CD4-positive, alpha-beta T cell (primary cell): ENCODE measurements at places on chromosomes 2 and 18. TPM values are rescaled to one million over a fixed set of nuclear protein-coding genes. Genes with fewer than 3 reads are reported as not detected.

GRCh38 chr2:201956361-201956760, 77.3 kb upstream of the FZD7 start:
- H3K4me1 ChIP-seq = no peaks in the 10 kb centered on the region
- H3K27ac ChIP-seq = no peak overlapping the region
- H3K4me3 ChIP-seq = no peak overlapping the region
- no peaks in the 10 kb centered on the region for H3K27me3 ChIP-seq
- no peak for DNase-seq

Gene MDH1B
- 0.31 TPM for total RNA-seq

Gene IGFBP5
- not detected for total RNA-seq

DNA sequence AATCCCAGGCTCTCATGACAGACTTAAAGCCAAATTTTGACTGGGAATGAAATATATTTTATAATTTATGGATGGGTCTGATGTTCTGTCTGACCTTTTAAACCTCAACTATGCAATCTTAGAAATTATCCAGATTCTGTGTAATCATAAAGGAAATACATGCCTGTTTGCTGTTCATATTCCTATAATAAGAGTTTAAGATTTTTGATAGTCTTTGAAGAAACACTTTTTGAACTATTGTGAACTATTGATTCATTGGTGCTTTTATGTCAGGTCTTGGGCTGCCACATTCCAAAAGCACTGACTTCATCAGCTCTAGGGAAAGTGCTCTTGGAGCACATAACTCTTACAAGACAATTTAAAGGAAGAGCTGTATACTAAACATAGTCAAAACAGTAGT, 64.2 kb downstream of the CCDC150 start:
- no peaks in the 10 kb centered on the region for H3K27me3 ChIP-seq
- DNase-seq = no peak
- H3K4me1 ChIP-seq = no peaks in the 10 kb centered on the region
- H3K36me3 ChIP-seq = no peaks in the 10 kb centered on the region

GRCh38 chr2:135965756-135966155, 19.7 kb downstream of the DARS1 start:
- no peak overlapping the region for H3K27ac ChIP-seq
- peaks cover 16% of the 10 kb centered on the region for H3K4me1 ChIP-seq
- no peaks in the 10 kb centered on the region for H3K27me3 ChIP-seq

GRCh38 chr2:83459456-83459855, 999.6 kb downstream of the SUCLG1 start:
- no peaks in the 10 kb centered on the region for H3K4me1 ChIP-seq
- no peak overlapping the region for H3K4me3 ChIP-seq
- no peaks in the 10 kb centered on the region for H3K36me3 ChIP-seq
- no peaks in the 10 kb centered on the region for H3K27me3 ChIP-seq
- no peak overlapping the region for H3K27ac ChIP-seq
- no peak for DNase-seq

Gene ANO7
- total RNA-seq = 0.25 TPM

DNA sequence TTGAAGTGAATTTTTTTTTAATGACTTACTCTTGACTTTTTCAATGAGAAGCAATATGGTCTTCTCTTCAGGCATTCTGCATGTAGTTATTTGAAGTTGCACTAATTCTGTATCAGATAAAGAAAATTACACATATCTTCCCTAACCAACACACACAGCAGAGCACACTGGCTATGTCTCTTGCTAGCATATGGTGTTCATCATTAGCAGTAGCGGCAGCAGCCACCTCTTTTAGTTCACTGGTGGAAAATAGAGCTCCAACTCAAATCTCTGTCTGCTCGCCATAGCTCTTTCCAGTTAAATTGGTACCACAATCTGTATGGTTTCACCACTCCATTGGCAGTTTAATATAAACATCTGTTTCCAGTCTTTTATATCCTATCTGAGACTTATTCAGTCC, 278.1 kb upstream of the ZEB2 start:
- DNase-seq = no peak
- H3K4me1 ChIP-seq = no peaks in the 10 kb centered on the region
- no peak overlapping the region for H3K27ac ChIP-seq
- H3K27me3 ChIP-seq = no peaks in the 10 kb centered on the region
- no peaks in the 10 kb centered on the region for H3K36me3 ChIP-seq

GRCh38 chr2:181438261-181438660, 18.9 kb upstream of the ITGA4 start:
- no peak overlapping the region for H3K27ac ChIP-seq
- no peaks in the 10 kb centered on the region for H3K27me3 ChIP-seq
- no peaks in the 10 kb centered on the region for H3K36me3 ChIP-seq
- no peaks in the 10 kb centered on the region for H3K4me1 ChIP-seq
- no peak overlapping the region for H3K4me3 ChIP-seq
- DNase-seq = peak; percentile 47

Gene FBLN7
- total RNA-seq = 27.2 TPM

- no peak overlapping the region for H3K27ac ChIP-seq
- H3K4me1 ChIP-seq = no peaks in the 10 kb centered on the region
- no peaks in the 10 kb centered on the region for H3K36me3 ChIP-seq
- no peaks in the 10 kb centered on the region for H3K27me3 ChIP-seq
- no peak overlapping the region for H3K4me3 ChIP-seq
- no peak for DNase-seq
These were observed 19.6 kb upstream of the KCNG3 start for GRCh38 chr2:42513252-42513918.

- no peaks in the 10 kb centered on the region for H3K36me3 ChIP-seq
- H3K27me3 ChIP-seq = no peaks in the 10 kb centered on the region
- no peak overlapping the region for H3K27ac ChIP-seq
These were observed 17.0 kb downstream of the RRM2 start for GRCh38 chr2:10139536-10139935.

GRCh38 chr2:27756091-27756490, 15.4 kb upstream of the MRPL33 start:
- H3K27ac ChIP-seq = no peak overlapping the region
- H3K4me3 ChIP-seq = no peak overlapping the region
- H3K27me3 ChIP-seq = peaks cover 14% of the 10 kb centered on the region
- peaks cover 2% of the 10 kb centered on the region for H3K4me1 ChIP-seq
- H3K36me3 ChIP-seq = no peaks in the 10 kb centered on the region

- no peak overlapping the region for H3K4me3 ChIP-seq
- no peaks in the 10 kb centered on the region for H3K27me3 ChIP-seq
- no peak overlapping the region for H3K27ac ChIP-seq
- H3K36me3 ChIP-seq = no peaks in the 10 kb centered on the region
These were observed 8.2 kb downstream of the MAPRE2 start for GRCh38 chr18:35049111-35050027.

Gene SERPINB11
- total RNA-seq = not detected

Gene ZEB2
- total RNA-seq = 13.4 TPM

- no peak for DNase-seq
- no peak overlapping the region for H3K4me3 ChIP-seq
- no peaks in the 10 kb centered on the region for H3K27me3 ChIP-seq
- H3K4me1 ChIP-seq = no peaks in the 10 kb centered on the region
- H3K27ac ChIP-seq = no peak overlapping the region
These were observed 46.4 kb upstream of the CDH20 start for GRCh38 chr18:61286867-61287266.

GRCh38 chr2:223918671-223919134, 26.4 kb downstream of the WDFY1 start:
- no peak for DNase-seq
- H3K36me3 ChIP-seq = peaks cover 26% of the 10 kb centered on the region
- H3K4me1 ChIP-seq = no peaks in the 10 kb centered on the region
- no peak overlapping the region for H3K4me3 ChIP-seq

DNA sequence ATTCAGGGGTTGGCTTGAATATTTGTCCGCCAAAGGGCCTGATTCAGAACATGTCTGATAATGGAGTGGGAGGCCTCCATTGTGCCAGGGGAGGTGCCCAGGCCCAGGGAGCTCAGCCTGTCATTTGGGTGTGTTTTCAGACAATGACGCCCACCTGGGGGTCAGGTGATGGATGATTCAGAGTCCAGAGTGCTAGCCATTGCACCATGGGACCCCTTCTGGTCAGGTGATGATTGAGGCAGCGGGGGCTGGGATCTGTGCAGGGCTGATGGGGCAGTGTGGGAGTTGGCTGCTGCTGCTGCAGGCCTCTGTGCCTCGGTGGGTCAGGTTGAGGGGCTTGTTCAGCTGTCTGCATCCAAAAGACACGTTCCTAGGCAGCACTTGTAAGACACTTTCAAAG, 8.3 kb upstream of the ARHGEF4 start:
- H3K4me3 ChIP-seq = no peak overlapping the region
- H3K27me3 ChIP-seq = no peaks in the 10 kb centered on the region
- peaks cover 18% of the 10 kb centered on the region for H3K4me1 ChIP-seq
- DNase-seq = no peak

GRCh38 chr2:109322641-109323040, 193.6 kb downstream of the SH3RF3 start:
- H3K27me3 ChIP-seq = no peaks in the 10 kb centered on the region
- DNase-seq = no peak
- H3K36me3 ChIP-seq = no peaks in the 10 kb centered on the region

Gene HEATR5B
- 23.9 TPM for total RNA-seq

DNA sequence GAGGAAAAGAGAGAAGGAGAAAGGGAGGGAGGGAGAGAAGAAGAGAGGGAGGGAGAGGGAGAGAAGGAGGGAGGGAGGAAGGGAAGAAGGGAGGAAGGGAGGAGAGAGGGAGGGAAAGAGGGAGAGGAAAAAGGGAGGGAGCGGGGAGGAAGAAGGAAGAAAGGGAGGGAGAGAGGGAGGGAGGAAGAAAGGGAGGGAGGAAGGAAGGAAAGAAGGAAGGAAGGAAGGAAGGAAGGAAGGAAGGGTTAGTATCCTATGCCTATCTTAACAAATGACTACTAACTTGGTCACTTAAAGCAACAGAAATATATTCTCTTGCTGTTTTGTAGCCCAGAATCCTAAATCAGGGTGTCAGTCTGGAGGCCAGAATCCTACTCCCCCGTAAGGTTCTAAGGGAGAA, 52.1 kb downstream of the CMPK2 start:
- peaks cover 4% of the 10 kb centered on the region for H3K27me3 ChIP-seq
- DNase-seq = no peak
- no peak overlapping the region for H3K4me3 ChIP-seq
- H3K27ac ChIP-seq = no peak overlapping the region

DNA sequence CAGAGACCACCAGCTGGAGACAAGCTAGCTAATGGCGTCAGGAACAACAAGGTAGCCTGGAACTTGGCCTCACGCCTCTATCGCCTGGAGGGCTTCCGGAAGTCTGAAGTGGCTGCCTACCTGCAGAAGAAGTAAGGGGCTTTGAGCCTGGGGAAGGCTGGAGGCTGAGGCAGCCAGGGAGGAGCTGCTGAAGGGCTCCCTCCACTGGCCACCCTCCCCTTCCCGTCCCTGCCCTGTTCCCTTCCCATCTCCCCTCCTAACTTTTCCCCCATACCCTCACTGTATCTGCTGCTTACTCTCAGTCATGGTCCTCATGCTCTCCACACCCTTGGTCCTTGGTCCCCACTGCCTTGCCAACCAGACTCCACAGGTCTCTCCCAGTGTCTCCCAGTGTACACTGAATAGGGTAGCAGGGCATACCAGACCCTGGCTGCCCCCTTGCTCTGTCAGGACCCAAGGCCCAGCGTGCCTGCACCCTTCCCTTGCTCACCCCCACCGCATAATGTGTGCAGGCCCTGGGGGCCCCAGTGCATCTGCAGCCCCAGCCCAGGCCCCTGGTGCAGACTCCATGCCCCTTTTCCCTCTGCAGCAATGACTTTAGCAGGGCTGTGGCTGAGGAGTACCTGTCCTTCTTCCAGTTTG, 18.8 kb downstream of the PSD4 start:
- peaks cover 10% of the 10 kb centered on the region for H3K4me1 ChIP-seq
- H3K27ac ChIP-seq = no peak overlapping the region
- no peak overlapping the region for H3K4me3 ChIP-seq
- peaks cover 91% of the 10 kb centered on the region for H3K36me3 ChIP-seq

DNA sequence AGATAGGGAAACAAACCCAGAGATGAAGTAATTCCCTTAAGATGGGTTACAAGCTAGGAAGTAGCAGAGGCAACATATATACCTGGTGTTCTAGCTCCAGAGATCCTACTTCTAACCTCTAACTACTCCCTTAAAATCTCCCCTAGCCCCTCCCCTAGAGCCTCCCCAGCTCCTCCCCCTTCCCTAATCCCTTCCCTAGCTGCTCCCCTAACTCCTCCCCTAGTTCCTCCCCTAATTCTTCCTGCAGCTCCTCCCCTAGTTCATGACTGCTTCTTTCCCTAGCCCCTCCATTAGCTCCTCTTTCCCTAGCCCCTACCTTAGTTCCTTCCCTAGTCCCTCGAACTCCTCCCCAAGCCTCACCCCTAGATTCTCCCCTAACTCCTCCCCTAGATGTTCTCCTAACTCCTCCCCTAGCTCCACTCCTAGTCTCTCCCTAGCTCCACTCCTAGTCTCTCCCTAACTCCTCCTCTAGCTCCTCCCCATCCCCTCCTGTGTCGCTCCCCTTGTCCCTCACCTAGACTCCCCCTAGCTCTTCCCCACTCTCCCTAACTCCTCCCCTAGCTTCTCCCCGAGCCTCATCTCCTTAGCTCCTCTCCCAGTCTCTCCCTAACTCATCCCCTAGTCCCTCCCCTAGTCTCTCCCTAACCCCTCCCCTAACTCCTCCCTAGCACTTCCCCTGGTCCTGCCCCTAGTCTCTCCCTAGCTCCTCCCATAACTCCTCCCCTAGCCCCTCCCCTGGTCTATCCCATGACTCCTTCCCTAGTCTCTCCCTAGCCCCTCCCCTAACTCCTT, 108.9 kb downstream of the CD226 start:
- H3K36me3 ChIP-seq = peaks cover 2% of the 10 kb centered on the region
- no peaks in the 10 kb centered on the region for H3K27me3 ChIP-seq
- no peak overlapping the region for H3K27ac ChIP-seq

DNA sequence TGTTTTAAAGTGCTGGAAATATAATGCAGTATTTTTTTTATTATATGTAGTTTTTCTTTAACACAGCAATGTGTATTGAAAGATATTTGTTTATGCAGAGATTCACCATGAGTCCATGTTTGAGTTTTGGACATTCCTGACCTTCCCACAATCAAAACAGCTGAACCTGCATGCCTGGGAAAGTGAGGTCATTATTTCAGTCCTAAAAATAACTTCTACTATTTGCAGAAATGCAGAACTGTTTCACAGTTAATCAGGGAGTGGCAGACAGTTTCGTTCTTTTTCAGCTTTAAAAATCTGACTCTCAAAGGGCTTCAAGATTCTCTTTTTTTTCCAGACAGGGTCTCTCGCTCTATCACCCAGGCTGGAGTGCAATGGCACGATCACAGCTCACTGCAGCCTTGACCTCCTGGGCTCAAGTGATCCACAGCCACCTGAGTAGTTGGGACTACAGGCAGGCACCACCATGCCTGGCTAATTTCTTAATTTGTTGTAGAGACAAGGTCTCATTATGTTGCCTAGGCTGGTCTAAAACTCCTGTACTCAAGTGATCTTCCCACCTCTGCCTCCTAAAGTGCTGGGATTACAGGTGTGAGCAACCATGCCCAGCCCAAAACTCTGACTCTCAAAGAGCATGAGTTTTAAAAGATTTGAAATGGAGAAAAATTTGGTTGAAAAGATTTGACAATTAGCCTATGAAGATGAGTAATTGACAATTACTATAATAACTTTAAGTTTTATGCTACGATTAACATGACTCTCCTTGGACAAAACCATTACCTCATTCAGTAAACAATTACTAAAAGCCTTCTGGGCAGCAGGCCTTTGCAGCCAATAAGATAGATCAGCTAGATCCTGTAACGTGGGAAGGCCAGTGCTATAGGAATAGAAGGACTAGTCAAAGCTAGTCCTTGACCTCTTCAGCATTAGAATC, 5.0 kb upstream of the MYL12B start:
- no peak for DNase-seq
- H3K4me1 ChIP-seq = peaks cover 41% of the 10 kb centered on the region
- H3K27me3 ChIP-seq = no peaks in the 10 kb centered on the region
- H3K36me3 ChIP-seq = peaks cover 60% of the 10 kb centered on the region
- no peak overlapping the region for H3K4me3 ChIP-seq

Gene WNT10A
- 4.8 TPM for total RNA-seq
